ENCODE measurements at places on chromosomes 3 and 15.

DNA sequence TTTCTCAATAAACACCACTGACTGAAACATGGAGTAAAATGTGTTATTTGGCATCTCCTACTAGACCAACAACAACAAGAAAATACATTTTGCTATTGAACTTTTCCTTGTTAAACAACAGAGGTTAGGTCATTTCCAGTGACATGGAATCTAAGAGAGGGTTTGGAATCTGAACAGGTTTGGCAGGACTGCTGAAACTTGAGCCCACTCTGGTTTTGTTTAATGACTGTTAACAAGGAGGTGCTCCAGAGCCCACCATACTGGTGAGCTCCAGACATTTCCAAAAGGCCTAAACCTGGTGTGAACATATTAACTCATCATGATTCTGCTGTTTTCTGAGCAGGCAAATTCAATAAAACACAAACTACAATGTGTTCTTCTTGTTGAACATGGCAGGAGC, 330.7 kb upstream of the TRIM42 start:
- no peak for DNase-seq

- DNase-seq, result no peak
These were observed 52.5 kb downstream of the COL8A1 start for GRCh38 chr3:99690761-99691369.

- DNase-seq, result no peak
These were observed 432.2 kb downstream of the TUSC7 start for GRCh38 chr3:117141812-117142211.

DNA sequence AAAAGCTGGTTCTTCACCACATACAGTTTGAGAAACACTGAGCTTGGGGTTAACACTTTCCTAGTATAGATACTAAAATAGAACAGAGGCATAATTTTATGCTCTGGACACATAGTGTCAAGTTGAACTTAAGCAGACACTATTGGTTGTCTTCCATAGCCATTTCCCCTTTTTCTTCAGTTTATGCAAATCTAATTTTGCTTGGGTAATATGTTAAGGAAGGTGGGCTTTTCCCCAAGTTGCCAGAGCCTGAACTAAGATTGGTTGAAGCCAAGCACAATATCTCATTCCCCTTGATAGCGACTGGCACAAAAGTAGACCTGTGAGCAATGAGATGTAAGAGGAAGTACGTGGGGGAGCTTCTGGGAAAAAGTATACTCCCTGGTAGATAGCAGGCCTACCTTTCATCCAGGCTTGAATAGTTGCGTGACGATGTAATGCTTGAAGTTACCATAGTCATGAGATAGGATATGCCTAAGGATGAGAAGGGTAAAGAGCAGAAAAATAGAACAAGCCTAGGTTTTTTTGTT, 4.5 kb upstream of the POPDC2 start:
- DNase-seq, result no peak

DNA sequence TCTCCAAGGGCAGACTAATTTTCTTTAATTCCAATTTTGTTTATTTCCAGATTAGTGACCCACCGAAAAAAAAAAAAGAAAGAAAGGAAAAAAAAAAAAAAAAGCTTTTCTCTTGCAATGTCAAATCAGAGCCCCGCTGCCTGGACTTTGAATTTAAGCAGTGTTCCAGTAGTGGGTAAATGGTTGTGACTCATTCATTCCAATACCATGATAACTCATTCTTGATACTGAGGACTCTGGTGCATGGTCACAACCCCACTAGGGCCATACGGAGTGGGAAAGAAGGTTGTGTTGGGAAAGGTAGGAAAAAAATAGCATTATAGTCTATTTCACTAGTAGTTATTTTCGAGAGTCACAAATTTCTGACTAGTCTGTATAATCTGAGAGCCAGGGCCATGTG, 59.1 kb upstream of the COL8A1 start:
- no peak for DNase-seq

GRCh38 chr3:172135820-172136219, 96.4 kb downstream of the FNDC3B start:
- no peak for DNase-seq

- DNase-seq, result no peak
These were observed 64.3 kb downstream of the CMTM8 start for GRCh38 chr3:32302601-32303398.

DNA sequence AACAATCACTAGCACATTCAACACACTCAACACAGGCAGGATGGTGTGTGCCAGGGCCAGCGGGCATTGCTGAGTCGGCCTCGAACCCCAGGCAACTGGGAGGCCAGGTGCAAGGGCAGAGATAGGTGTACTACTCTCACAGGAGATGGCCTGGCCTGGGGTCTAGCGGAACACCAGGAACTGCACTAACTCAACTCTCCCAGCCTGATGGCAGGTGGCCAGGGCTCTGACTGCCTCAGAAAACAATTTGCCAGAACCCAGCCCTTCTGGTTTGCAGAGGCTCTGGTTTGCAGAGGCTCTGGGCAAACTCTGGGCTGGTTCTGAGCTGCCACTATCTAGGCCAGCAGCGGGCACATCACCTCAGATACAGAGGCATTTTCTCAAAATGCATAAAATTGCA, 229.2 kb upstream of the CHRNA7 start:
- no peak for DNase-seq

DNA sequence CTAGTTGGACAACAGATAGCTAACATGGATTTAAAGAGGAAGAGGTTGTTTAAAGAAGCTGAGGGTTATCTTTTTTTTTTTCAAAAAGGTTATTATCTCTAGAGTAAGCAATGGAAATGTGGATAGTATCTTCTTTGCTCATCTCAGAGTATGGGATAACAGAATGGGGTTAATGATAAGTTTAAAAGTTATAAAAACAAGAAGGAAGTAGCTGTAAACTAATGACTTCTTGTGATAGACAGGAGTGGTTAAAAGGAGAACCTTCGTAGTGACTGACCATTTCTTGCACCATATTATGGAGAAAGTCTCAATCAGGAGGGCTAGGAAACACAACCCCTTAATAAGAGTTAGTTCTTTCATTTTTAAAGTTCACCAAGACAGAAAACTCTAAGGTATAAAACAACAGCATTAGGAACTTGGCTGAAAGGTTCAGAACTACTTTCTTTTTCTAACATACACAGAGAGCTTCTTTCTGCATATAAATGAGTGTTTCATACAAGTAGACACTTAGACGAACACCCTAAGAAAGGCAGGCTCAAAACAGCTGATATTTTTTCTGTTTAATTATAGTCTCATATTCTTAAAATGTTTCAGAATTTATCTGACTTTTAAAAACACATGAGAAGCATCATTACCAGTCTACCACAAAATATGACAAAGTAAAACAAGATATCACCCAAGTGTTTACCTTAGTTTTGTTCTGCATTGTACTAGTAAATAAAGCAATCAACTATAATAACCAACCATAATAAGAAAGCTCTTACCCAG, 140.0 kb downstream of the MEIS2 start:
- DNase-seq, result no peak

DNA sequence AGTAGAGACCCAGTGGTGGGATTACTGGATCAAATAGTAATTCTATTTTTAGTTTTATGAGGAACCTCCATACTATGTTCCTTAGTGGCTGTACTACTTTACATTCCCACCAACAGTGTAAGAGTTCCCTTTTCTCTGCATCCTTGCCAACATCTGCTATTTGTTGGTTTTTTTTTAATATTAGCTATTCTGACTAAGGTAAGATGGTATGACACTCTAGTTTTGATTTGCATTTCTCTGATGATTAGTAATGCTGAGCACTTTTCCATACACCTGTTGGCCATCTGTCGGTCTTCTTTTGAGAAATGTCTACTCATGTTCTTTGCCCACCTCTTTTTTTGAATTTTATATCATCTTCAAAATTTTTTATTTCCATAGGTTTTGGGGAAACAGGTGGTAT, 34.2 kb upstream of the RAP2B start:
- no peak for DNase-seq

- DNase-seq, result no peak
These were observed 152.0 kb downstream of the NUP210 start for GRCh38 chr3:13268120-13268519.

GRCh38 chr3:186930143-186930640, at the start of gene ST6GAL1:
ST6GAL1 (plus strand) TSS chr3:186930526; CDS start chr3:187042704, 112,178 bp downstream.
- DNase-seq, result peak; percentile 73

DNA sequence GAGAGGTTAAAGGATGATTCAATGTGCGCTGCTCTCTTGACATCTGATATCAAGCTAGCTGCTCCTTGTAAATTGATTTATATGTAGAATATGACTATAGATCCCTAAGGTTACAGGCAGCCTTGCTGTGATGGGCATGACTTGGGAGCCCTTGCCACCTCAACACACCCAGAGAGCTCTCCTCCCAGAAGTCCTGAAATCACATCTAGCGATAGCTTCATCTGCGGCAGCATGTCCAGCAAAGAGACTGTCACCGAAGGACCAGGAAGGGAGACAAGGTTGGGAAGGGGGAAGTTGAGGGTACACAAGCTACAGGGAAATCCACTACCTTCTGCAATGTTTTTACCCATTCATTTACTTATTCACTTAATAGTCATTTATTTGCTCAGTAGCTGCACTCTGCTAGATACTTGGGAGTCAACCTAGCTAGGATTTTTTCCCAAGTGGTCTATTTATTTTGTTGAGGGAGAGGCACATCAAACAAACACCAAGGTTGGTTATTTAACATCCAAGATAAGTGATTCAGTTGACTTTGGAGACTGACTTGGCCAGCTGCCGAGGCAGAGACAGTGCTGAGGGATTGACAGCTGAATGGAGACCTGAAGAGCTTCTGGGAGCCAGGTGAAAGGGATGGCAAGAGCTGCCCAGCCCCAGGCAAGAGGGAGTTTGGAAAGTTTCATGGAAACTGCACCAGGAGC, 205.8 kb upstream of the IL12A start:
- DNase-seq, result no peak

- DNase-seq, result no peak
These were observed 4.1 kb upstream of the TM4SF4 start for GRCh38 chr3:149470381-149470780.

DNA sequence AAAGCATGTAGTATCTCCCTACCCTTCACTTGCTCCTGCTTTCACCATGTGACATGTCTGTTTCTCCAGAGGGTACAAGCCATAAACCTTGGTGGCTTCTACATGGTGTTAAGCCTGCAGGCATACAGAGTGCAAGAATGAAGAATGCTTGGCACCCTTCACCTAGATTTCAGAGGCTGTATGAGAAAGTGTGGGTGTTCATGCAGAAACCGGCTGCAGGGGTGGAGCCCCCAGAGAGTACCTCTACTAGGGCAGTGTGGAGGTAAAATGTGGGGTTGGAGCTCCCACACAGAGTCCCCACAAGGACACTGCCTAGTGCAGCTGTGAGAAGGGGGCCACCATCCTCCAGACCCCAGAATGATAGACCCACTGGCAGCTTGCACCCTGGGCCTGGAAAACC, 32.2 kb downstream of the SLC15A2 start:
- DNase-seq, result no peak

- DNase-seq, result no peak
These were observed 21.5 kb upstream of the CHD2 start for GRCh38 chr15:92878593-92879053.

DNA sequence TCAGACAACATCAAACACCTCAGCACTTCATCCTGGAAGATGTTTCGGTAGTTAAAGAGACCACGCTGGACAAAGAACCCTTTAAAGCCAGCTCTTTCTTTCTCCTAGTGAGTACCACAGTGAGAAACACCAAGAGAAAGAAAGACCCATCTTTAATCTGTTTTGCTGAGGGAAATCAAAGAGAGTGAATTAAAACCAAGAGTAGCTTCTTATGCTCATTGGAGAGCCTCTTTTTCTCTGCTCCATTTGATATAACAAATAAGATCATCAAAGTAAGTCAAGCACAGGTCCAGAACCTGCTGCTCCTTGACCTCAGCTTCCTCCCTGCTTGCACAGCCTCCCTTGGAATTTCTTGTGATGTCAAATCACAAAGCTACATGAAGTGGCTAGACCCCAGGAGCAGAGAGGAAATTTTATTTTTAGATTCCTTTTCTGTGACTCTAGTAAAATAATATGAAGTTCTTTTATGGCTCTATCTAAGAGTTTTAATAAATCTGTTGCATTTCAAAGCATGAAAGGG, 436.4 kb downstream of the C3orf38 start:
- DNase-seq, result no peak

GRCh38 chr3:133663569-133664313, 2.0 kb upstream of the TOPBP1 start:
- DNase-seq, result peak; percentile 11

GRCh38 chr3:112770032-112770626, 76.5 kb downstream of the CD200R1L start:
- peak; percentile 70 for DNase-seq

DNA sequence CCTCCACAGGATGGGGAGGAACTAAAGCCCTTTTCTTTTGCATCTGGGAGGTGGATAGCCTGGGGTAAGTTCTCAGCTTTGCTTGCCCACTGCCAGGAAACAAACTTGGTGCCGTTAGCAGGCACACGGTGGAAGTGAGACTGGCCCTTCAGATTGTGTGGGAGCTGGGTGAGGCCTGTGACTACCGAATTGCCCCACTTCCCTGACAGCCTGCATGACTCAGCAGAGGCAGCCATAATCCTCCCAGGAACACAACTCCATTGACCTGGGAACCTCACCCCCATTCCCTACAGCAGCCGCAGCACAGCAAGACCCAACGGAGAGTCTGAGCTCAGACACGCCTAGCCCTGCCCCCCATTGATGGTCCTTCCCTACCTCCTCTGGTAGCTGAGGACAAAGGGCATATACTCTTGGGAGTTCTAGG, 282.6 kb downstream of the KLF13 start:
- no peak for DNase-seq

DNA sequence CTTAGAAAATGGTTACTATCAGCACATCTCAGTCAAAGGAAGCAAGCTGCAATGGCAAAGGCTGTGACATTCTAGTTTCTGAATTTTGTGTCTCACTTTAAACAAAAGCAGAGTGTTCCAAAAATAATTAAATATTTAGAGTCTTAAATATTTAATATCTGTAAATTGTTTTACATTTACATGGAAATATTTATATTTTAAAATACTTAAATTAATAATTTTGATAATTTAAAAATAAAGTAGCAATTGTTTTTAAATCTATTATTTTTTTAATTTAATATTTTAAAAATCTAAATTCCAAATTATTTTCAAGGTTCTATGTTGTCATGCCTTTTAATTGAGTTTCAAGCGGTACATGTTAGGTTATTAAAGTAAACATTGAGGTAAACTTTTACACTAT, 843.1 kb downstream of the ROBO1 start:
- no peak for DNase-seq
